Ascending aorta (tissue), 2 donors: ENCODE measurements at places on chromosomes 13 and 19.
A peak's percentile ranks its signal among the peaks of the same experiment; 100 is the strongest.

DNA sequence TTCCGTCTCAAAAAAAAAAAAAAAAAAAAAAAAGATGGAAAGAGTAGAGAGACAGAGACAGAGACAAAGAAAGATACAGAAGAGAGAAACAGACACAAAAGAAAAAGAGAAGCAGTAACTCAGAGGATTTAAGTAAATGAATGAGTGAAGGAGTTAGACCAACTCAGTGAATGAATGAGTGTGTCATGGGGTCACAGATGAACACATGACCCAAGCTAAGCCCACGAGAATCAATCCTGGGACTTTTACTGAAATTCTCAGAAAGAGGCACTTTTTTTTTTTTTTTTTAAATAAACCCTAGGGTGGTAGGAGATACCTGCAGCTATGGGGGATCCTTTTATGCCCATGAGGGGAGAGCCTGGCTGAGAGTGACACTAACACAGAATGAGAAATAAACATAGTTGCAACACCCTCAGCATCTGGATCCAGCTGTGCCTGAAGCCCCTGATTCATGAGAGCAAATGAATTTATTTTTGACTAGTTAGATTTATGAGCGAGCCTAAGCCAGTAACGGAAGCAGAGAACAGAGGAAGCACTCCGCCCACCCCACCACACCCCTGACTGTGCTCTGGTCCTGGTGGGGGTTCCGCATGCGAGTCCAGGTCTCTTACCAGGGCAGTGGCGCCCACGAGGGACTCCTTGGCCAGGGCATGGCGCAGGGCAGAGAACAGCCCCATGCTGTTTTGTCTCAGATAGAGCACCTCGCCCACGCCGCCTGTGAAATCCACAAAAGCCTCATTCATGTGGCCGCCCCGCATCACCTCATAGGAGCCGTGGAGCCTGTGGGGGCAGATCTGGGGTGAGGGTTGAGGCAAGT lies 4.6 kb downstream of the CAPN12 start:
- peaks cover 6% of the 10 kb centered on the region for H3K4me1 ChIP-seq
- no peak overlapping the region for H3K4me3 ChIP-seq
- H3K27ac ChIP-seq, result no peak overlapping the region
- H3K27me3 ChIP-seq, result no peaks in the 10 kb centered on the region

- no peak for DNase-seq
- H3K36me3 ChIP-seq, result no peaks in the 10 kb centered on the region
- H3K4me3 ChIP-seq, result no peak overlapping the region
Observed at GRCh38 chr19:56133858-56134653, 7.0 kb upstream of the ZNF444 start.

GRCh38 chr19:18390065-18390907 lies 4.3 kb downstream of the GDF15 start:
- H3K4me3 ChIP-seq, result no peak overlapping the region
- no peak for DNase-seq
- no peaks in the 10 kb centered on the region for H3K36me3 ChIP-seq
- no peaks in the 10 kb centered on the region for H3K27me3 ChIP-seq

DNA sequence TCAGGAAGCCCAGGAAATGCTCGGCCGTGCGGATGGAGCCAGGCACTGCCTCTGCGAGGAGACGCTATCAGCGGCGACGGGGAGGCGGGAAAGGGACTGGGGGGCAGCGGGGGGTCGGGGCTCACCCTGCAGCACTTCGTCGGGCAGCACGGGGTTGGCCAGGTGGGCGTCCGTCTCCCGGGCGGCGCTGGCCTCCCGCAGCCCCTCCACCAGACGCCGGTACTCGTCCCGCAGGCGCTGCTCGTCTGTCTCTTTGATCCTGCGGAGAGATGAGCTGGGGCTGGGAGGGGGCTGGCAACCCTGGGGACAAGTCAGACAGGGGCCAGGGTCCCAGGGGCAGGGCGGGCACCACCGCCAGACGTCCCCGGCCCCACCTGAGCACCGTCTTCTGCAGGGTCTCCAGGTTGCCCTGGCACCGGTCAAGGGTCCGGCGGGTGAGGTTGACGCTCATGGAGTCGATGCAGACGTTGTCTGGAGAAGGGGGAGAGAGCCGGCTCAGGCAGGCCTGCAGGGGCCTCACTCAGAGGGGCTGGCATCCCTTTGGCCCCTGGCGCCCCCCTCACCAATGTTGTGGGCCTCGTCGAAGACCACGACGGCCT lies 6.4 kb downstream of the ERCC2 start:
- no peak overlapping the region for H3K27ac ChIP-seq
- H3K27me3 ChIP-seq, result no peaks in the 10 kb centered on the region
- H3K36me3 ChIP-seq, result peaks cover 15% of the 10 kb centered on the region
- no peak overlapping the region for H3K4me3 ChIP-seq

DNA sequence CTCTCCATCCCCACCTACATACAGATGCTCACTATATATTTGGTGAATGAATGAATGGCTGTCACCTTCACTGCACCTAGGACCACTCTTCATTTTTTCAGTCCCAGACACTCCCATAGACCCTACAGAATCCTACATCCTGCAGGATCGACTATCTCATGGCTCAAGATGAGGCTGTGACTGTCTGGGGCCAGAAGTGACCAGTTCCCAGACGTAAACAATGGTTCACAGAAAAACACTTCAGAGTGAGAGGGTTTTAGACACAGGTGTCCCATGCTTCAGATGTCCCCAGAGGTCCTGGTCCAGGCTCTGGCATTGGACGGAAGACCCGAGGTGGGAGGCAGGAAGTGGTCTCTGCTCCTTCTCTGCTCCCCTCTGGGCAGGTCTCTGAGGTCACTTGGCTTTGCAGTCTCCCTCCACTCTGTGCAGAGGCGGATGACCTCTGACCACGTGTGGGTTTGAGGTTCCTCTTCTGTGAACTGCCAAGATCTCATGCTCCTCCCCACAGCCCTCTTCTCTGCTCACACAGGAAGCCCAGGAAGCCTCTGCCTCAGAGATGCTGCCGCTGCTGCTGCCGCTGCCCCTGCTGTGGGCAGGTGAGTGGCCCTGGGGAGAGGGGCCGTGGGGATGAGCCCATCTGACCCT lies 24.9 kb downstream of the SIGLEC7 start:
- no peaks in the 10 kb centered on the region for H3K36me3 ChIP-seq
- no peaks in the 10 kb centered on the region for H3K27me3 ChIP-seq
- H3K27ac ChIP-seq, result no peak overlapping the region

DNA sequence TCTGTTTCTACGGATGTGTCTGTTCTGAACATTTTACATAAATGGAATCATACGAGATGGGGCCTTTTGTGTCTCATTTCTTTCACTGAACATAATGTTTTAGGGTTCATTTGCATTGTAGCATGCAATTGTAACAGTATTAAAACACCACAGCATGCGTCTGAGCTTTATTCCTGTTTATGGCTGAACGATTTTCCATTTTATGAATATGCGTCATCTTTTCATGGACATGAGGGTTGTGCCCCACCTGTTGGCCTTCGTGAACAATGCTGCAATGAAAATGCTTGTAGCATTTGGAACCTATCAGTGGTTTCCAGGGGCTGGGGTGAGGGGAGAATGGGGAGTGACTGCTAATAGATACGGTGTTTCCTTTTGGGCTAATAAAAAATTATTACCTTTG lies 5.1 kb downstream of the OR10H1 start:
- no peaks in the 10 kb centered on the region for H3K36me3 ChIP-seq
- no peak overlapping the region for H3K27ac ChIP-seq
- H3K4me3 ChIP-seq, result no peak overlapping the region
- no peak for DNase-seq
- no peaks in the 10 kb centered on the region for H3K4me1 ChIP-seq

DNA sequence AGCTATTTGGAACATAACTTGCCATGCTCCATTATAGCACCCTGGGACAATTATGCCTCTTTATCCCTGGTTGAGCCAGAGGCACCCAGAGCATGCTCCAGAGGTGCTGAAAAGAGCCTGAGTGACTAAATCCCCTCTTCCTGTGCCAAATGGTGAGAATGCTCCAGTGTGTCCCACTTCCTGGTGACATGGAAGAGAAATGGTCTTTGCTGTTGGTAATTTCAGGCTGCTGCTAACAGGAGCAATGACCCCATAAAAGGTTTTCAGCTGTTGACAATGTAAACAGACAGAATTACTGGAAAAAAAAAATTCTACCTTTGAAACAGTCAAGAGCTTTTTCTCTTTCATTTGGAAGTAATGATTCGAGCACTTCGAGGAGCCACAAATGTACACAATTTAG lies 341.8 kb downstream of the FGF9 start:
- H3K4me3 ChIP-seq, result no peak overlapping the region
- H3K27me3 ChIP-seq, result no peaks in the 10 kb centered on the region
- no peaks in the 10 kb centered on the region for H3K36me3 ChIP-seq
- H3K4me1 ChIP-seq, result no peaks in the 10 kb centered on the region
- DNase-seq, result no peak

DNA sequence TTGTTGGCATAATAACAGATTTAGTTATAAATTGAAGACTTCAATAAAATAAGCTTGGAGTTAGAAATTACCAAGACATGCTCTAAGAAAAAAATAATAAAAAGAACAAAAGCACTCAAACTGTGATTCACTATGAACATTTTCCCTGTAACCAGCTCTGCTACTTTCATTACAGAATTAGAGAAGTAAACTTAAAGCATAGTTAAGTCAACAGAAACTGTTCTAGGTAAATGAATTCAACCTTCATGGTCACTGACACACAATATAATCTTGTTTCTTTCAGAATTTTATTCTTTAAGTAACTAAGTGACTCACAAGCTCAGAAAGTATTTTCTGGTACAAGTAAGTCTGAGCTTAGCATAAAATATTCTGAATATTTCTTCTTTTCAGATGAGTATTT lies 136.3 kb downstream of the KLF5 start:
- no peak overlapping the region for H3K4me3 ChIP-seq
- H3K4me1 ChIP-seq, result no peaks in the 10 kb centered on the region
- H3K27ac ChIP-seq, result no peak overlapping the region

DNA sequence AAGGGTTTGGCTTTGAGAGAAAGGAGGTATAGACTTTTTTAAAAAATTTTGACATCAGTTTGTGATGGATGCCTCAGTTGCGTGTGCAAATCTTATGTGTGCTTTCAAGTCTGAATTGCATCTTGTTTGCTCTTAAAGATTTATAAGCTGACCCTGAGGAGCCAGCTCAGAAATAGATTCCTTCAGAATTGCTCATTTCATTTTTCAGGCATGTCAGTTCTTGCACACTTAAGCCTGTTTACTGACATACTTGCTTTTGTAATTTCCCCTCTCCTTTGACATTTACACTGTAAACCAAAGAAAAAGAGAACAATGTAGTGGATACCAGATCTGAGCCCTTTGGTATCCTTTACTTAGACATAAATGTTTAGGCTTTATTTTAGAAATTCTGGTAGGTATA lies 87.6 kb downstream of the RNF17 start:
- no peaks in the 10 kb centered on the region for H3K4me1 ChIP-seq
- DNase-seq, result no peak
- H3K36me3 ChIP-seq, result no peaks in the 10 kb centered on the region
- no peaks in the 10 kb centered on the region for H3K27me3 ChIP-seq

DNA sequence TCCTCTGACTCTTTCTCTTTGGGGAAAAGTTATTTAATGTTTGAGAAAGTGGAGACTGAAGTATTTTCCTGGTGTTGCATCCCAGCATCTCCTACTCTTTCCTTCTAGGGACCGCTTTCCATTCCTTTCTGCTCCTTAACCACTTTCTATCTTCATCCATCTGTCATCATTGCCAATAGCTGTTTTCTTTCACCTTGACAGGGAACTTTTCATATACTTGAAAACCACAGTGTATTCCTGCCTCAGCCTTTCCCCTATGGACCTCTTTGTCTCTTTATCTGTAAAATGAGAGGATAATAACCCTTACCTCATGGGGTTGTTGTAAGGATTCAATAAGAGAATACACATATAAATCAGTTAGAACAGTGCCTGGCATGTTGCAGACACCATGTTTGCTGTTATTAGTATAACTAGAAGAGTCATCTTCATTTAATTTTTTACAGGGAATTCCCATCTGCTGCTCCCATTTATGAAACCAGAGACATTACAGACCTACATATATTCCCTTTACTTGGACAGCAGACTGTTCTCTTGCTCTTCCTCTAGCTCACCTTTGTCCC lies 31.8 kb downstream of the LCP1 start:
- H3K36me3 ChIP-seq, result no peaks in the 10 kb centered on the region
- no peaks in the 10 kb centered on the region for H3K27me3 ChIP-seq
- H3K27ac ChIP-seq, result no peak overlapping the region
- no peaks in the 10 kb centered on the region for H3K4me1 ChIP-seq
- H3K4me3 ChIP-seq, result no peak overlapping the region

- H3K27ac ChIP-seq, result no peak overlapping the region
- DNase-seq, result no peak
- no peaks in the 10 kb centered on the region for H3K36me3 ChIP-seq
- H3K27me3 ChIP-seq, result no peaks in the 10 kb centered on the region
- no peak overlapping the region for H3K4me3 ChIP-seq
Observed at GRCh38 chr13:96728463-96728862, 265.8 kb downstream of the OXGR1 start.

DNA sequence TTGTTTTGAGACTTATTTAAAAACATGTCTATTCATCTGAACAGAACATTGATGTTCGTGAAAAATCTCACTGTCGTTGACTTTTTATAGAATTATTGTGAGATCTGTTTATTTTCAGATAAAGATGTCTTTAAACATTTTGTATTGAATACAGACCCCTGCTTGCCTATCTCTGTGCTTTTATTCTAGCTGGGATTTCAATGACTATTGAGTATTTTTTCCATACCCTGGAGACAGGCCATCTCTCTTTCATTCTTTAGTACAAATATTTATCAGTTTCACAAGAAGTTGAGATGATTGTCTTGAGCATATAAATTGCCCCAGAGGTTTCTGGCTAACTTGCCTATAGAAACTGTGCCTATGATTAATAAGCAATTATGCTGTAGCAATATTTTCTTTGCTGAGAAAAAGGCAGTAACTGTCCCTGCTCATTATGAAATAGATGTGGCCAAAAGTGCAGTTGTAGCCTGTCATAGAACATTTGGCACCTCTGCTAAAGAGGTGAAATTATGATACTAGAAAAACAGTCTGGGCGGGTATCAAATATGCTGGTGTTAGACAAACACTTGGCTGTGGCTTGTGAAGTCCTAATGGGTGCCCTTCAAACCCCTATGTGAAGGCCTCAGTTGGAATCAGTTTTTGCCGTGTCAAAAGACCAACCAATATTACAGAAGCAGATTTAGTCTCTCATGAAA lies 360.6 kb downstream of the HS6ST3 start:
- H3K27ac ChIP-seq, result no peak overlapping the region
- H3K27me3 ChIP-seq, result no peaks in the 10 kb centered on the region
- H3K4me3 ChIP-seq, result no peak overlapping the region
- H3K4me1 ChIP-seq, result no peaks in the 10 kb centered on the region

GRCh38 chr19:8206147-8207087 lies 2.8 kb upstream of the CERS4 start:
- DNase-seq, result no peak
- no peak overlapping the region for H3K4me3 ChIP-seq
- no peaks in the 10 kb centered on the region for H3K36me3 ChIP-seq

GRCh38 chr13:113864273-113864890 lies 506 bp upstream of the GAS6 start:
- peak overlapping the region; percentile 71 for H3K4me3 ChIP-seq
- H3K27me3 ChIP-seq, result no peaks in the 10 kb centered on the region
- H3K36me3 ChIP-seq, result no peaks in the 10 kb centered on the region
- peaks cover 7% of the 10 kb centered on the region for H3K4me1 ChIP-seq
- peak overlapping the region; percentile 96 for H3K27ac ChIP-seq
- DNase-seq, result no peak

- peaks cover 18% of the 10 kb centered on the region for H3K4me1 ChIP-seq
- DNase-seq, result no peak
- H3K27me3 ChIP-seq, result no peaks in the 10 kb centered on the region
- no peaks in the 10 kb centered on the region for H3K36me3 ChIP-seq
- peak overlapping the region; percentile 61 for H3K27ac ChIP-seq
Observed at GRCh38 chr19:38538793-38539528, 78.8 kb downstream of the MAP4K1 start.

- no peaks in the 10 kb centered on the region for H3K4me1 ChIP-seq
- no peaks in the 10 kb centered on the region for H3K27me3 ChIP-seq
- H3K4me3 ChIP-seq, result no peak overlapping the region
- H3K36me3 ChIP-seq, result no peaks in the 10 kb centered on the region
Observed at GRCh38 chr13:53012707-53013106, 15.9 kb upstream of the OLFM4 start.
